ENCODE measurements at places on chromosomes 11 and 22. TPM values are rescaled to one million over a fixed set of nuclear protein-coding genes. Genes with fewer than 3 reads are reported as not detected.

DNA sequence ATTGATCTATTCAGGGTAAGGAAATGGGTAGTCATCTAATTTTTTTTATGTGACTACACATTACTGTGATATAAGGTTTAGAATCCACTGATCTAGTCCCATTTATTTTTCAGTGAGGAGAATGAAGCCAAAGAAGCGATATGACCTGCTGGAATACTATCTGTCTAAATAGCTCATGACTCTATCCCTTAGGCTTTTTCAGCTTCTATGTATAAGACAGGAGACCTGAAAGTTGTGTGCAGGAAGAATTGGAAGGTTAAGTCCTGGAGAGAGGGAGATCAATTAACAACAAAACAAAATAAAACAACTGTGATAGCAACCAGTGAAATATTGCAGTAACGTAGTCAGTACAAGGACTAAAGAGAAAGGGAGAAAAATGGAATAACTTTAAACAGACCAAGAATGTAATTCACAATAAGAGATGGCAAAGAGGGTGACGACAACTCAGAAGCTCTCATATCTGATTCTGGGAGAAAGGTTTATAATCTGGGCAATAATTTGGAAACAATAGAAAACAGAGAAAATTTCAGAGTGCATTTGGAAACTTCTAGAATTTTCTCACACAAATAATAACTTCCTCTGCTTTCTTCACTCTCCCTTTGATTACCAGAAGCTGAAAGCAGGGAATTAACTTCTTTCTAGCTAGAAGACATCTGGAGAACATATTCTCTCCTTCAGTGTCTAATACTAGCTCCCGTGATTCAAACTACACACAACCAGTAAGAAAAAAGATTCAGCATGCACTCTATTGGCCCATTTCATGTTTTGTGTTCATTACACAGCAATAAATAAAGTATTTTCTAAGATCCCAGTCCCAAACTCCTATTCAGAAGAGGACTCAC, 19.2 kb upstream of the CASP12 start:
- peaks cover 1% of the 10 kb centered on the region for H3K36me3 ChIP-seq
- no peak for DNase-seq
- peak overlapping the region; percentile 79 for H3K27ac ChIP-seq

Gene DGCR6
- 1.5 TPM for total RNA-seq

DNA sequence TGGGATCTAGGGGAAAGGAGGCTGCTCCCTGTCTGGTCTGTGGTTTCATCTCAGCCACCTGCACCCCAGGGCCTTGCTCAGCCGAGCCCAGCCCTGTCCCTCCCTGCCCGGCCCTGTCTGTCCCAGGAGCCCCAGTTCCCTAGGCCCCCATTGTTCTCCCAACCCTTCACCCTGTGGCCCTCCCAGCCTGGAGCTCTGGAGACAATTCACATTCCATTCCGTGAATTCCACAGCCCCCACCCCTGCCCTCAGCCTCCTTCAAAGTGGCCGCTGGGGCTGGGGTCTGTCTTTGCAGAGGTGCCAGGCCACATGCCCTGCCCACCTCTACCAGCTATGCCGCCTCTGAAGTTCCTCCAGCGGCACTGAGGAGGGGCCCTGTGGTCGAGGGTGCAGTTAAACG, 77.9 kb upstream of the WNT11 start:
- H3K36me3 ChIP-seq: no peaks in the 10 kb centered on the region
- H3K27ac ChIP-seq: no peak overlapping the region
- no peaks in the 10 kb centered on the region for H3K27me3 ChIP-seq
- H3K4me1 ChIP-seq: peaks cover 12% of the 10 kb centered on the region
- DNase-seq: no peak

Gene ARHGEF12
- total RNA-seq: 20.3 TPM

Gene NR1H3
- 15.4 TPM for total RNA-seq

DNA sequence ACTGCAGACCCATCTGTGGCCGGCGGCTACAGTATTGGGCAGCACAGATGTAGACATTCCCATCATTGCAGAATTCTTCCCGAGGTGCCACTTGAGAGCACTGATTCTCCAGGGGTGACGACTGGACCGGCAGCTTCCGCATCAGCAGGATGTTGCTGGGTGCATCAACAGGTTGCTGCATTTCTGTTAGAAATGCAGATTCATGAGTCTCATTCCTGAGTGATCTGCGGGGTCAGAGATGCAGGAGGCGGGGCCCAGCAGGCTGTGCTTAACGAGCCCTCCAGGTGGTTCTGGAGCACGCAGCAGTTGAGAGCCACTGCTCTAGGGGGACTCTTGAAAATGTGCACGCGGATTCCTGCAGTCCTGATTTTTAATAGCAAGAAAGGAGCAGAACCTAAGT, 321.8 kb downstream of the TBC1D22A start:
- no peak for DNase-seq
- H3K36me3 ChIP-seq: peaks cover 4% of the 10 kb centered on the region

Gene SCGB1C1
- total RNA-seq: not detected

DNA sequence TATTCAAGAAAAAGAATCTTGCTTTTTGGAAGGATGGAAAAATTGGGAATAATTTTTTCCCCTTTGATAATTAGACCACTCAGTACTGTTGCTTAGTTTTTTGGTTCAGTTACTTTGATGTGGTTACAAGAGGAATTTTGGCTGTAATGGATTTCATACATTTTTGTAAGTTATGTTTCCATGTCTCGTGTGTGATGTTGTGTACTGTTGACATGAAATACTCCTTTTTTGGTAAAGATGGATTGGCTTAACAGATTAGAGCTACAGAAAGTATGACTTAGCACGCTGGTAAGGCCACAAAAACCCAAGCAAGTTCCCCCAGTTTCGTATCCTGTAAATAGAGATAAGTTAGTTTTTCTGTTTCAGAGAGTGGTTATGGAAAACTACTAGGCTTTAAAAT, 11.9 kb downstream of the TBCEL start:
- peak overlapping the region; percentile 6 for H3K4me3 ChIP-seq
- H3K4me1 ChIP-seq: peaks cover 23% of the 10 kb centered on the region
- DNase-seq: peak; percentile 63
- no peaks in the 10 kb centered on the region for H3K36me3 ChIP-seq
- peak overlapping the region; percentile 62 for H3K27ac ChIP-seq

Gene NELL1
- total RNA-seq: not detected

GRCh38 chr11:108743851-108744250, 79.0 kb downstream of the DDX10 start:
- no peak overlapping the region for H3K4me3 ChIP-seq
- H3K36me3 ChIP-seq: peaks cover 33% of the 10 kb centered on the region

Gene MPEG1
- not detected for total RNA-seq

DNA sequence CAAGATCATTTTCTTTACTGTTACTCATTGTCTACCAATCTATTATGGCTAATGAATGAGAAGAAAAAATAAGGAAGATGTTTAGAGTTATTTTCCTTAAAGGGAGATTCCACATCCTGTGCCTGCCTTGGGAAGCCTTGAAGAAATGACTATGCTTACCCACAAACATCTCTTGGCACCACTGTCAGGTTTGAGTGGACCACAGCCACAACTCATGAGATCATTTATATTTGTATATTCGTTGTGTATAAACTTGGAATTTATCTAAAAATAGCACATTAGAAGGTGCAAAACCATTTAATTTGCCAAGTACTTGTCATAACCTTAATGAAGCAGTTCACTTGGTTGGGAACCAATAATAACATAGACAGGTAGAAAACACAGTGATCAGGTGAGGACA, 740.8 kb downstream of the DLG2 start:
- no peaks in the 10 kb centered on the region for H3K27me3 ChIP-seq
- H3K4me1 ChIP-seq: no peaks in the 10 kb centered on the region
- no peak overlapping the region for H3K27ac ChIP-seq
- H3K36me3 ChIP-seq: no peaks in the 10 kb centered on the region
- H3K4me3 ChIP-seq: no peak overlapping the region

DNA sequence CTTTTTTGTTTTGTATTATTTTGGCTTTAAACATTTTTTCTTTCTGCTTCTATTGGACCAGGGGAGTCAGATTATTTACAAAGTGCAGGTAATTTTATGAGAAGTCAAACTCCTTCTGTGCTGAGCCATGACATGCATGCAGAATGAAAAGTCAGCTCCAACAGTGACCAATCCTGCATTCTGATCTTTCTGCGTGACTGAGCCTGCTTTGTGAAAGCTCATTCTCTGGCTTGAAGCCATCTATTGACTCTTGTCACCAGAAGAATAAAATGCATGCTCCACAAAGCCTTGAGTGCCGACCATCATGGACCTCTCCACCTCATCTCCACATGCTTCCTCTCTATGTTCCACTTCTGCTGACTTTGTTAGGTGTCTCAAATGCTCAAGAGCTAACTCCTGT, 50.2 kb downstream of the MIAT start:
- H3K27me3 ChIP-seq: no peaks in the 10 kb centered on the region
- no peak overlapping the region for H3K27ac ChIP-seq
- peaks cover 2% of the 10 kb centered on the region for H3K4me1 ChIP-seq

GRCh38 chr11:117199916-117200812, 994 bp downstream of the TAGLN start:
- no peak for DNase-seq
- no peaks in the 10 kb centered on the region for H3K27me3 ChIP-seq
- H3K27ac ChIP-seq: no peak overlapping the region
- peaks cover 9% of the 10 kb centered on the region for H3K36me3 ChIP-seq
- H3K4me3 ChIP-seq: no peak overlapping the region

Gene PMM1
- 19.7 TPM for total RNA-seq

DNA sequence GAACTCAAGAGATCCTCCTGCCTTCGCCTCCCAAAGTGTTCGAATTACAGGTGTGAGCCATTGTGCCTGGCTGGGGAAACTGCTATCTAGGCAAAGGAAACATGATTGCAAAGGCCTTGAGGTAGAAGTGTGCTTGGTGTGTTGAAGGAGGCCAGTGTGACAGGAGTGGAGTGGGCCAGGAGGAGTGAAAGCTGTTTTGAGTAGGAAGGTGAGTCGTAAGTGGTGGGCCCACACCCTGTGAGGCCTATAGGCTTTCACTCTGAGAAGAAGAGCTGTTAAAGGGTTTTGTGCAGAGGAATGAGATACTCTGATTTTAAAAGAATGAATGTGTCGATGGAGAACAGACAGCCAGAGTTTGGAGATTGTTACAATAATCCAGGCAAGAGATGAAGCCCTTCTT, 43.4 kb downstream of the WEE1 start:
- no peaks in the 10 kb centered on the region for H3K27me3 ChIP-seq
- H3K27ac ChIP-seq: no peak overlapping the region
- H3K4me1 ChIP-seq: peaks cover 33% of the 10 kb centered on the region
- H3K36me3 ChIP-seq: no peaks in the 10 kb centered on the region
- DNase-seq: no peak

- no peak overlapping the region for H3K27ac ChIP-seq
- no peak overlapping the region for H3K4me3 ChIP-seq
- no peaks in the 10 kb centered on the region for H3K36me3 ChIP-seq
- peaks cover 9% of the 10 kb centered on the region for H3K4me1 ChIP-seq
- peaks cover 19% of the 10 kb centered on the region for H3K27me3 ChIP-seq
Observed at GRCh38 chr11:73312851-73313327, 4.8 kb downstream of the ARHGEF17 start.

GRCh38 chr11:1753229-1753928, 3.0 kb upstream of the IFITM10 start:
- no peak overlapping the region for H3K4me3 ChIP-seq
- no peak overlapping the region for H3K27ac ChIP-seq
- H3K4me1 ChIP-seq: peaks cover 40% of the 10 kb centered on the region
- peaks cover 15% of the 10 kb centered on the region for H3K27me3 ChIP-seq

GRCh38 chr22:49954354-49954753, 6.2 kb upstream of the PIM3 start:
- no peak for DNase-seq
- H3K4me1 ChIP-seq: peaks cover 6% of the 10 kb centered on the region
- H3K4me3 ChIP-seq: no peak overlapping the region
- H3K36me3 ChIP-seq: no peaks in the 10 kb centered on the region
- no peak overlapping the region for H3K27ac ChIP-seq

GRCh38 chr22:48670731-48671130, 1156.9 kb downstream of the BRD1 start:
- H3K36me3 ChIP-seq: no peaks in the 10 kb centered on the region
- no peak for DNase-seq
- H3K27me3 ChIP-seq: no peaks in the 10 kb centered on the region

Gene HARBI1
- 4.3 TPM for total RNA-seq

DNA sequence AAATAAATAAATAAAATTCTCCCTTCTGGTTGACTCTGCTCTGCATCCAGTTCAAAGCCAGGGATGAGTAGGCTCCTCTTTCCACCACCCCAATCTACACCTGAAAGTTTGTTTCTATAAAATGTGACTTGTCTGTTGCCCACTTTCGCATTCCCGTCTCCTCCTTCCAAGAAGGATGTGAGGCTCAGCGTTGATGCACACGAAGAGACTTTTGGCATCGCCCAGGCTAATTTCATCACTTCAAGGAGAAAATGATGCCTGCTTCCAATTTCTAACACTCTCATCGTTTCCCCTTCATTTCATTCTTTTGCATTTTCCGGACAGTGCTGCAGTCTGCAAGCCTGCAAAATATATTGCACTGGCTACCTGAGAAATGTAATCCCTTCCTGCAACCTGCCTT, 3.9 kb downstream of the MPPED1 start:
- no peak overlapping the region for H3K4me3 ChIP-seq
- H3K27me3 ChIP-seq: peaks cover 44% of the 10 kb centered on the region
- H3K27ac ChIP-seq: no peak overlapping the region
- no peaks in the 10 kb centered on the region for H3K36me3 ChIP-seq

DNA sequence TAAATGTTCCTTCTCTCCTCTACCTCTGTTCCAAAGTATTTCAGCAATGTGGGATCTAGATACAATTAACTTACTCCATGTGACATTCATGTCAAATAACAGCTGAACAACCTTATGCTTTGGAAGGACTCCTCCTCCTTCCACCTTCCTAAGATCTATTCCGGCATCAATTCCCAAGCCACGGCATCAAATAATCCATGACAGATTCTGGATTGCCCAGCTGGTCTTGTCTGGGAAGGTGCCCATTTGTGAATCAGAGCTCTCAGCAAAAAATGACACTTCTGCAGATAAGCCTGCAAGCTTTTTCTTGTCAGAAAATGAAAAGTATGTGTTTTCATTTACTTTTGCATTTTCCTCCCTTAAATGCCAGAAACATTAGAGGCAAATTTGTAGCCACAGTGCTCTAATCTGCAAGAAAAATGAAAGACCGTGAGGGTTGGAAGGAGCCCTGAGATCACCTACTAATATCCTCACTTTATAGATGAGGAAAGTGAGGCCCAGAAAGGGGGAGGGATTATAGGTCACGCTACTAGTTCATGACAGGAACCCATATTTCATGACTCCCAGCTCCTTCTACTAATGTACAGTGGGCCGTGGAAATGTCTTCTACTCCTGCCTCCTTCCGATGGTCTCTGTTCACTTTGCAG, 124.0 kb downstream of the ME3 start:
- H3K27ac ChIP-seq: no peak overlapping the region
- no peaks in the 10 kb centered on the region for H3K36me3 ChIP-seq
- no peaks in the 10 kb centered on the region for H3K4me1 ChIP-seq
- no peak overlapping the region for H3K4me3 ChIP-seq

GRCh38 chr11:65381716-65382032, 772 bp downstream of the SLC25A45 start:
- H3K27ac ChIP-seq: peak overlapping the region; percentile 96
- no peaks in the 10 kb centered on the region for H3K36me3 ChIP-seq
- H3K4me3 ChIP-seq: peak overlapping the region; percentile 83
- no peaks in the 10 kb centered on the region for H3K27me3 ChIP-seq

Gene NAV2
- total RNA-seq: 0.28 TPM
